Left forelimb (tissue), 1 donor: ENCODE measurements at places on chromosomes 3 and 15.

DNA sequence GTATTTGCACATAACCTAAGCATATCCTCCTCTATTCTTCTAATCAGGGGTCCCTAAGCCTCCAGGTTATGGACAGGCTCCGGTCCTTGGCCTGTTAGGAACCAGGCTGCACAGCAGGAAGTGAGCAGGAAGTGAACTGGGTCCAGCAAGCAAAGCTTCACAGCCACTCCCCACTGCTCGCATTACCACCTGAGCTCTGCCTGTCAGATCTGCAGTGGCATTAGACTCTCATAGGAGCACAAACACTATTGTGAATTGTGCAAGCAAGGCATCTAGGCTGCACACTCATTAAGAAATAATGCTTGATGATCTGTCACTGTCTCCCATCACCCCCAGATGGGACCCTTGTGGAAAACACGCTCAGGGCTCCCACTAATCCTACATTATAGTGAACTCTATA lies 9.8 kb downstream of the MSL2 start:
- DNase-seq, result no peak

DNA sequence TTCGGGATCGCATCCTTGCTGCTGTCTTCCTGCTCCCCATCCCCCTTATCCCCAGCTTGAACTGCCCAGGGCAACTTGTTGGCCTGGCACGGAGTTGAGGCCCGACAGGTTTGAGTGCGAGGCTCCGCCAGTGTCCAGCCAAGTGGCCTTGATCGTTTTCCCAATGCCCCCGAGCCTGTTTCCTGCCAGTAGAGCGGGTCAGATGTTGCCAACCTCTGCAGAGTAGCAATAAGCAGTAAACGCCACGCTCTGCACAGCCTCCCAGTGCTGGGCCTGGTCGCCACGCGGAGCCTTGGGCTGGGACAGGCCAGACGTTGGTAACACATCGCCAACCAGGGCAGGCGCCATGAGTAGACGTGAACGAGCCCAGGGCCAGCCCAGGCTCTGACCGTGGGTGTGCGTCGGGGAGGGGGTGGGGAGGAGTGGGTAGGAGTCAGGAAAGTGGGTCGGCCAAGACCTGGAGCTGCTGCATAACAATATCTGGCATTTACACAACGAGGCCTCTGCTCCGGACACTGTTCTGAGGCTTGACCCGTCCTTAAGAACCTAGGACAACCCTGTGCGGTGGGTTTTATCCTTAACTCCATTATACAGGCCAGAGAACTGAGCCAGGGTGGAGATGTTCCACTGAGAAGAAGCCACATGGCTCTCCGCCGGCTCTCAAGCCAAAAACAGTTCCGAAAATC lies 444 bp upstream of the ABHD14A start:
- no peak for DNase-seq

DNA sequence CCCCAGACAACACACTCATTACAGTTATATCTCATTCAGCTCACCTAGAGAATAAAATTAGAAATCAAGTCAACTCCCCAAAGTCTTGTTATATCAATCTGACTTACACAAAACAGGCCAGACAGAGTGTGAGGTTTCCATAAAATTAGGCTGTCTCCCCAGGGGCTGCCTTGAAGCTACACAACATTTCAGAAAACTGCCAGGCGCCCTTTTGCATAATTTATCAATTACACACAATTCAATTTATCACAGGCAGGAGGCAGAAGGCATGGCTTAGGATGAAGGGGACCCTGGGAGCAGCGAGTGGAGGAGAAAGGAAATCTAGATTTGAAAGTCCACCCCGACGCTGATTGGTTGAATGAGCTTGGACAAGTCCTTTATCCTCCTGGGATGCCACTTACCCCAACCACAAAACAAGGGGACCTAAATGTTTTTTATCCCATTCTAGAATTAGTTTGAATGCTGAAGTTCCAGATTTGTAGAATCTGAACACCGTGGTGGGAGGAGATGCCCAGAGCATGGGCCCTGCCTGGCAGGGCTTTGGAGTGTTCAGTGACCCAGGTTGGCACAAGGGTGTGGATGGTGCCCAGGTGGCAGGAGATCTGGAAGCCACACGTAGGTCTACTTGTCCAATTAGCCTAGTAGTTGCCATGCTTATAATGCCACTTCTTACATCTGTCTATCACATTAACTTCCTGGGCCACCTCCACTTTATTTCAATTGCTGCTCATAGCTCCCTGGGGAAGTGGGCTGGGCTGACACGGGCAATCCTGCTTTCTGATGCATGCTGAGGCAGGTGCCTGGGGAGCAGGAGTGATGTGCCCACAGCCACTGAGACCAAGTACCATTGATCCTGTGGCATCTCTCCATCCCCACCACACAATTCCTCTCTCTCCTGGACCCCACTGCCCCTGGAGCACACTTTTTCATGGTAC lies 119.8 kb upstream of the TLE3 start:
- DNase-seq, result no peak

DNA sequence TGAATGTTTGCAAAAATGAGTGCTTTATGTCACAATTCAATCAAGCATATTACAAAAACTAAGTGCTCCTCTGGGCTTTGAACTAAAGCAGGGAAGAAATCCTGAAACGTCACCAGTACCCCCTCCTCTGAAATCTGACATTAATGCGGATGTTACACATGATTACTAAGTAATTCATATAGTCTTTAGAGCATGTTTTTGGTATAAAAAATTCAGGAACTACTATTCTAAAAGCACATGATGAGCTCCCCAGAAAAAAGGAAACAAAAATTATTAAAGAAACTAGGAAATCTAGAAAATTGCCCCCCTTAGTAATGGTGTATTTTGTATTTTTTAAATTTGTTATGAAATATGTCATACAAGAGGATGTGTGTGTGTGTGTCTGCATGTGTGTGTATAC lies 87.7 kb downstream of the MYO5A start:
- no peak for DNase-seq

- no peak for DNase-seq
Observed at GRCh38 chr15:99404454-99404853, 153.2 kb downstream of the LRRC28 start.

DNA sequence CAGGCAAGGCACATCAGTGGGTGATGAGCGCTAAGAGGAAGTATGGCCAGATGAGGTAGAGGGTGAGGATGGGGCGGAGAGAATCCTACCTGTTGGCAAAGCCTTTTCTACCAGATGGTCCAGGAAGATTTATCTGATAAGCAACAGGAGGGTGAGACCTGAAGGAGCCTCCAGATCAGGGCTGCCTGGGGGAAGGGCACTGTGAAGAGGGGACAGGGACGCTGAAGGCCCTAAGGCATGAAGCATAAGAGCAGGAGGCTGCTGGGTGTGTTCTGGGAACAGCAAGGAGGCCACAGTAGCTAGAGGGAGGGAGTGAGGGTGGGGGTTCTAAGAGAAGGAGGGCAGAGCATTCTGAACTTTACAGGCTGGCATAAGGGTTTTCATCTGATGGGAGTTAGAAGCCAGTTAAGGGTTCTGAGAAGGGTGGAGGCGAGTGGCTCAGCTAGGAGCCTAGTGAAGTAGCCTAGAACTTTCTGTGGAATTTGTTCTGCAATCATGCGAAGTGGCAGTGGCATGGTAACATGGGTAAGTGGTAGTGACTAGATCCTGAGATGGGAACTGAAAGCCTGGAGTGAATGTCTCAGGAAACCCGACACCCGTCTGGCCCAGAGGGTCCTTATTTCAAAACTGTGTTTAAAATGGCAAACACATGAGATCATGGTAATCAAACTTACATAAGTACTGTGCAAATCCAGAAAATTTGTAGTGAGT lies 29.9 kb downstream of the CGNL1 start:
- DNase-seq, result no peak

- DNase-seq, result no peak
Observed at GRCh38 chr3:148211725-148212124, 486.0 kb upstream of the AGTR1 start.

DNA sequence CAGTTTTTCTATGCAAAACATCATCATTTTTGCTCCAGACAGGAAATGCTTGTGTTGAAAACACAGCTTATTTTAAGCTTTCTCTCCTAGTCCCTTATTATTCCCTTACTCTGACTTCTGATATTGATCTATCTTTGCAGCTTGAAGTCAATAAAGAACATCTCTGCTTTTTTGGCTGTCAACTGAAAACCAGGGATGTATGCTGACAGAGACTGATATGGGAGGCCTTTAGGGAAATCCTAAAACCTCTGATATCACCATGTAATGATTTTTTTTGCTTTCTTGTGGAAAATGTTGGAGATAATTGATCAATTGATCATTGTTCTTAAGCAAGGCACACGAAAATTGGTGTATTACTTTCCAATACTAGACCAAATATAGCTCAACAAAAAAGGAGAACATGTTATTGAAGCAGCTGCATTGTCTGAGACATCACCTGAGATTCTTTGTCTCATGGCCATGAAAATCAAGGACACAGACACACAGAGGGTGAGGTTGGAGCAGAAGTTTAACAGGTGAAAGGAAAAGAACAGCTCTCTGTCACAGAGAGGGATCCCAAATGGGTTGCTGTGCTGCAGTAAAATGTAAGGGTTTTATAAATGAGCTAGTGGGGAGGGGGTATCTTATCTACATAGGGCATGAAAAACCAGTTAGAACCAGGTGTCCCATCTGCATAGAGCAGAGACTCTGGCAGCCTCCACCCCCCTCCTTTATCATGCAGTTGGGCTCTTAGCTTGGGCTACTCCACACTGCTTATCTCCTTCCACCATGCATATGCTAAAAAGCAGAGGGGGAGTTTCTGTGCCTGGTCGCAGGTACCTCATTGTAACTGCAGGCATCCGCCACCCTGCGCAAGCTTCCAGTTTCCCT lies 17.0 kb upstream of the SENP7 start:
- no peak for DNase-seq

DNA sequence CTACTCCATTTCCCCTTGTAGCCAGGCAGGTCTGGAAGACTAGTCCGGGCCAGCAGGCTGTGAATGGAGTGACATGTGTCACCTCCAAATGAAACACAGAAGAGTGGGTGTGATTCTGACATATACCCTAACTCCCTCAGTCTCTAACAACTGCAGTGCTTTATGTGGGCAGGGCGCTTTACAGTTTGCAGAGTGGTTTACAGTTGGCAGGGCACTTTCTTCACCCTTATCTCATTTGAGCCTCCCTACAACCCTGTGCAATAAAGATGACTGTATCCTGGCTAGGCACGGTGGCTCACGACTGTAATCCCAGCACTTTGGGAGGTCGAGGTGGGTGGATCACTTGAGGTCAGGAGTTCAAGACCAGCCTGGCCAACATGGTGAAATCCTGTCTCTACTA lies 176.3 kb downstream of the RAB11A start:
- no peak for DNase-seq

- no peak for DNase-seq
Observed at GRCh38 chr15:37252530-37252929, 152.2 kb upstream of the MEIS2 start.

DNA sequence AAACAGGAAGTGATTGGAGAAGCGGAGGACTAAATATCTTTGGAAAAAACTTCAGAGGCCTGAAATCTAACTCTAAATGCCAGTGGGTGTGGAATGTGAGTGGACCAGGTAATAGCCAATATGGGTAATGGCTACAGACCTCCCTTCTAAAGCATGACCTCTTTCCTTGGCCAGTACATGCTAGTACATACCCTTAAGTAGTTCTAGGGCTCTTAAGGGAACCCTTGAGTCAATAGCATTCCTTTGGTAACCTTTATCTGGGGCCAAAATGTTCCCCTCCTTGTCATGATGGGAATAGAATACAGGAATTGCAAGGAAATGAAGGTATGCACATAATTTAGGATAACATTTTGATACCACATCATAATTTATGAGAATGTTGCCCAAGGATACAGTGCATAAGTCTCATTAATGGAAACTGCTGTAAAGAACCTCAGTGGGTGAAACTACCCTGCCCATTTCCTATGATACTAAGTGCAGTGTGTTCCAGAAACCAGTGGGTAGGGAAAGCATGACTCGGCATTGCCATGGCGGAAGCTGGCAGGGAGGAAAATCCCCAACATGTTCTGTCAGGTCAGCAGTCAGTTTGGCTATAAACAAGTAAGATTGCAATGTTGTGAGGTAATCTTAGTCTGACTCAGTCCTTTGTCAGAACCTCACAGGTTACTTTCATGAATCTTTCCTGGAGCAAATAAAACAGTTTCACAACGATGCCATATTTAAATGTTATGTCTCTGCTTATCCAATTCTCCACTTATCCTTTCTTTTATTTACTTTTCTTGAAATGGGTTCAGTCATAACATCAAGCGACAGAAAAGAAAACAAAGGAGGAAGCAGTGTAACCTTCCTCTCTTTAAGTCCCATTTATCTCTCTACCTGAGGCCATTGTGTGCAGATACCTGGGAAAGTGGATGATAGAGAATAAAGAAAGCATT lies 23.5 kb upstream of the RAP2B start:
- DNase-seq, result no peak

DNA sequence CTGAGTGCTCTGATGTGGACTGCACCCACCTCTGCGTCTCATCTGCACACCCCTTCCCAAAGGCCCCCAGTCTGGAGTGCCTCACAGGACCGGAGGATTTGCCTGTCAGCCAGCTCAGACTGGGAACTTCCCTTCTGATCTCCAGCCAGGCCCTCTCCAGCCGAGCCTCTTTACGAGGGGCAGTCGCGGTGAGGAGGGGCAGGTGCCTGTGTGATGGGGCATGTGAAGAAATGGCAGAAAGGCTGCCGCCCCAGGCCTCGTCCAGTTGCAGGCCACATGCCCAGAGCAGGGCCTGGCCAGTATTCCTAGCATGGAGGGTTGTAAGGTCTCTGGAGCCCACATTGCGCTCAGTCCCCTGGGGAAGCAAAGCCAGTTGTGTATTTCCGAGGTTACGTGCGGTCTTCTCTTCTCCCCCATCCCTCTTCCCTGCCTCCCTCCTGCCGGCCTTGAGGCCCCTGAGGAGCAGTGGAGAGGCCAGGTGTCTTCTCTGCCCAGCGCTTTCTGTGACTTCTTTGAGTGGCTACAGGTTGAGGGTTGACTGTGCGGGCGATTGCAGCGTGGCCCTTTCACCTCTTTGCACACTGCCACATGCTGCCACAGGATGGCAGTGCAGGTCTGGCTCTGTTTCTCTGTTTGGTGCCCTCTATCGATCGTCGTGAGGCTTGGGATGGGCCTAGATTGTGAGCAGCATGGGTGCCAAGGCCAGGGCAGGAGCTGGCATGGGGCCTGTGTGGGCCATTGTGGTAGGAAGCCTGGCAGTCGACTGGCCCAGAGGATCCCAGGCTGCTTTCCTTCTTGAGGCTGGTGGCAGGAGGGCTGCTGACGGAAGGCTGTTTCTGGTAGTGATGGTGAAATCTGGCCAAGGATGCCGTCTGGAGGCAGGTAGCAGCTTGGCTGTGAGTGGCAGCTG lies 5.3 kb downstream of the CLK3 start:
- DNase-seq, result no peak

DNA sequence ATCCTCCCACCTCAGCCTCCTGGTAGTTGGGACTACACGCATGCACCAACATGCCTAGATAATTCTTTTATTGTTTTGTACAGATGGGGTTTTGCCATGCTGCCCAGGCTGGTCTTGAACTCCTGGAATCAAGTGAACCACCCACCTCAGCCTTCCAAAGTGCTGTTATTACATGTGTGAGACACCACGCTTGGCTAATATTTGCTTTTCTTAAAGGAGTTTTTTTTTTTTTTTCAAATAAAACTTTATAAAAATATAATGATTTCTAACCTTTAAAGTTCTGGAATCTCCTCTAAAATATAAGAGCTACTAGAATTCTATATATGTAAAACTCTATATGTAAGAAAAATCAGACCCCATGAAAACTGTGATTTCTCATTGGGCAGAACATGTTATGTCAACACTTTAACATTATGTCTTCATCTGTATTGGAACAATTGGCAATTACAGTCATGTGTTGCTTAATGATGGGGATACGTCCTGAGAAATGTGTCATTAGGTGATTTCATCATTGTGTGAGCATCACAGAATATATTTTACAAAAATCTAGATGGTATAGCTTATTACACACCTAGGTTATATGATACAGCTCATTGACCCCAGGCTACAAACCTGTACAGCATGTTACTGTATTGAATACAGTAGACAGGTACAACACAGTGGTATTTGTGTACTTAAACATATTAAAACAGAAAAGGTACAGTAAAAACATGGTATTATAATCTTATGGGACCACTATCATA lies 377.0 kb downstream of the PLCL2 start:
- no peak for DNase-seq
